Neural progenitor cell (in vitro differentiated cells): ENCODE measurements at places on chromosomes 5 and 9. TPM values are rescaled to one million over a fixed set of nuclear protein-coding genes. Genes with fewer than 3 reads are reported as not detected.

- no peak for DNase-seq
Measured at GRCh38 chr9:18688581-18689565, 214.9 kb downstream of the ADAMTSL1 start.

The PRRT1B gene
- not detected in 2 replicates for total RNA-seq

DNA sequence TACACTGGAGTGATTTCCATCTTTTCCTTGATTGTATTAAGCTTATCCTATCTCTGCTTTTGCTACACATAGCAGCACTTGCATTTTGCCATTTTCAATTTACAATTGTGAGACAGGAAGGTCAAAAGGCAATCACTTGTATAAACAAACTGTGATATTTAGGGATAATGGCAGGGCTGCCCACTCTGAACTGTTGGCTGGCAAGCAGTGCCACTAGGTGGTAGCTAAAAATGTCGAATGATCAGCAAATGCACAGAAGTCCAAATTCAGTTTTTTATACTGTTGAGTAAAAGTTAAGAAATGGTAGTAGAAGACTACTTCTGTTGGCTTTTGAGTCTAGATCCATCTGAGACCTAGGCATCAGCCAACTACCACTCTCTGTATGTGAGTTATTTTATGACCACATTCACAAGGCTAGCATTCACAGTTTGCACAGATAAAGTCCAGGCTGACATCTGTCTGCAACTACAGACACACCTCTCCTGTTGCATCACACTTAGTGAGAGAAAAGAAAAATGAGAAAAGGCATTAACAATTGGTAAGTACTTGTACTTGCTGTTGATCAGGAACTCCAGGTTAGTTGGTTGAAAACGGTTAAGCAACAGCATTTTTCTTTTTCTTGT, 108.8 kb upstream of the ASTN2 start:
- DNase-seq = no peak

The ZNF346 gene
- total RNA-seq = 28.2 and 32.2 TPM in 2 replicates

The CNTNAP3B gene
- 16.0 and 22.8 TPM in 2 replicates for total RNA-seq

DNA sequence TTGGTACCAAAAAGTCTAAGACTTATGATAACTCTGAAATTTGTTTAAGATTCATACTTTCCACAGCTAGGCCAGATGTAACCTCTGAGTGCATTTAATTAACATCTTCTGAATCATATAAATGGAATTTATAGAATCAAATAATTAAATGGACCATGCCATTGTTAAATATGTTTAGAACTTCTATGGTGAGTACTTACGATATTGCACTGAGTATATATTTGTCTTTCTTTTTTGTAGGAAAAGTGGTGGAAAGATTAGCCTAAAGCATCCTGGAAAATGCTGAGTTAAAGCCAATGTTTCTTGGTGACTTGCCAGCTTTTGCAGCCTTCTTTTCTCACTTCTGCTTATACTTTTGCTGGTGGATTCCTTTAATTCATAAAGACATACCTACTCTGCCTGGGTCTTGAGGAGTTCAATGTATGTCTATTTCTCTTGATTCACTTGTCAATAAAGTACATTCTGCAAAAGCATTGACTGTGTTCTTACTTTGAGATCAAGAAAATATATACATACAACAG, 11.9 kb downstream of the SPINK6 start:
- DNase-seq = no peak

The TIMD4 gene
- total RNA-seq = not detected in 2 replicates

The BARHL1 gene
- total RNA-seq = 1.0 and 3.1 TPM in 2 replicates

DNA sequence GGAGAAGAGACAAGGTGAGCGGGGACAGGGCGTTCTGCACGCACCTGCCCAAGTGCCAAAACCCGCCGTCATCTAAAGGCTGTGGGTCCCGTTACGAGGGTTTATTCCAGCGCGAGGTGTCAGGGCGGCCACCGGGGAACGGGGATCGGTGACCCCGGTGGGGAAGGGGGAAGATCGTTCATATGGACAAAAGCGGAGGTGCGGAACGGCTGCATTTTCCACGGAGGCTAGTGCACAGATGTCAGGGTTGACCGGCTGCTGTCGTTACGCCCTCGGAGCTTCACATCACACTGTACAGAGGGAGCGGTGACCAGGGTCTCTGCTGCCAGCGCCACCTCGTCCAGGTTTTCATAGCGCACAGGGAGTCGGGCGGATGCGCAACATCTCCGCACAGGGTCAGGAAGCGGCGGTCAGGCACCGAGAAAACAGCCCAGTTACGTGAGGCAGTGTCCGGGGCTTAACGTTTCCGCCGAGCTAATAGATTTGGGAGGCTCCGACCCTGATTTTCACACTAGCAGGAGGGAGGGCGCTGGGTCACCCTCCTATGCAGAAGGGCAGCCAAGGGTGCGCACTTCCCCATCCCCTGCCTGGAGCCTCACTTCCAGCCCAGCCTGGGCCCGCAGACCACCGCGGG, 13.5 kb downstream of the BTNL9 start:
- DNase-seq = peak; percentile 57

The ANKRD18A gene
- 2.3 and 3.0 TPM in 2 replicates for total RNA-seq

GRCh38 chr5:67679184-67679841, 482.7 kb upstream of the CD180 start:
- peak; percentile 16 for DNase-seq

The PCDHGA1 gene
- 1.0 and 1.5 TPM in 2 replicates for total RNA-seq

The DUSP1 gene
- 4.2 and 12.8 TPM in 2 replicates for total RNA-seq

DNA sequence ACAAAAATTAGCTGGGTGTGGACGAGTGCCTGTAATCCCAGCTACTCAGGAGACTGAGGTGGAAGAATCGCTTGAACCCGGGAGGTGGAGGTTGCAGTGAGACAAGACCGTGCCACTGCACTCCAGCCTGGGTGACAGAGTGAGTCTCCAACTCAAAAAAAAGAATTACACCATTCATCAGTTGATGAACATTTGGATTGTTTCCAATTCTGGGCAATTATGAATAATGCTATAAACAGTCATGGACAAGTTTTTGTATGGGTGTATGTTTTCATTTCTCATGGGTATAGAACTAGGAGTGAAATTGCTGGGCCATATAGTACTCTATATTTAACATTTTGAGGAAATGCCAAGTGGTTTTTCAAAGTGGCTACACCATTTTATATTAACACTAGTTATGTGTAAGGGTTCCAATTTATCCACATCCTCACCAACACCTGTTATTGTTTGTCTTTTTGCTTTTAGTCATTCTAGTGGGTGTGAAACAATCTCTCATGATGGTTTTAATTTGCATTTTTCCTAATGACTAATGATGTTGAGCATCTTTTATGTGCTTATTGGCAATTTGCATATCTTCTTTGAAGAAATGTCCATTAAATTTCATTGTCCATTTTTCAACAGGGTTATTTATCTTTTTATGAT, 9.0 kb upstream of the CCDC125 start:
- DNase-seq = no peak

GRCh38 chr5:176542596-176543427, 5.6 kb upstream of the RNF44 start:
- peak; percentile 87 for DNase-seq

- DNase-seq = peak; percentile 9
Measured at GRCh38 chr5:83509540-83509939, 38.0 kb downstream of the VCAN start.

The ZNF300 gene
- total RNA-seq = 17.0 and 28.8 TPM in 2 replicates

GRCh38 chr5:114319236-114319635, 42.6 kb upstream of the KCNN2 start:
- no peak for DNase-seq

- no peak for DNase-seq
Measured at GRCh38 chr5:35804201-35804653, 52.5 kb upstream of the IL7R start.

The LRRC19 gene
- total RNA-seq = not detected in 2 replicates

The EIF4E1B gene
- total RNA-seq = 0.06 and 0.68 TPM in 2 replicates

DNA sequence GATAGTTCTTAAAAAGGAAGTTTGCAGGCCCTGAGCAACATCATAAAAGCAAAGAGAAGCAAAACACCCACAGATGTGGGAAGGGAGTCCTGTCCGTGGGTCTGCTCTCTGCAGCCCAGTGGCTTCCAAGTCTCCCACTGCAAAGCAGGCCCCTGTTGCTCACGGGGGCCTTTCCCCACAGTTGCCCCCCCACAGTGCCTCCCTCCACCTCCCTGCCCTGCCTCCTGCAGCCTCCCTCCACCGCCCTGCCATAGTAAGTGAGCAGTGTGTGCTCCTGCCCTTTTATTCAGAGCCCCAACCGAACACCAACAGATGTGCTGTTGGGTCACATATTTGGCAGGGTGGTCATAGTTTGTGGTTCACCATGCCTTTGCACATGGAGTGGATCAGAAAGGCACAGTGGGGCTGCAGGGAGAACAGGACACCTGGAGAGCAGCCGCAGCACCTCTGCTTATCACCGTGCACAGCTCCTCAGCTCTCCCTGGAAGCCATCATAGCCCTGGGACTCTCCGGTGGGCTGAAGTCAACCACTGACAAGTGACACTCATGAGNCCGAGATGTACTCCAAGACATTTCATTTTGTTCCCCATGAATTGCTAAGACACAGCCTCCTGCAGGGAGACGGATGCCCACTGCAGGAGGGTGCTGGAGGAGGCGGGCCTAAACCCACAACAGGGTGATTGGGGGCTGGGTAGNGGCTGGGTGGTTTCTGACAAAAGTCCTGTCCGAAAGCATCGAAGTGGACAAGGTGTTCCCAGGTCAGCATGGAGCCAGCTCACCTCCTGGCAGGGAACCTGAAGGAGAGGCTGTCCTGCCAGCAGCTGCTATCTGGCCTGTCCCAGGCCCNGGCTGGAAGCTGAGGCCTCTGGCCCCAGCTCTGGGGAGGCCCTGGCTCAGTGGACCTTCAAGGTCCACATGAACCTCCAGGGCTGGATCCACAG, 278.9 kb downstream of the GADD45G start:
- no peak for DNase-seq

- no peak for DNase-seq
Measured at GRCh38 chr9:72213906-72214305, 64.7 kb downstream of the GDA start.

The GPX3 gene
- 17.9 and 22.4 TPM in 2 replicates for total RNA-seq

The STKLD1 gene
- total RNA-seq = 0.58 and 0.65 TPM in 2 replicates

The MAMDC4 gene
- 2.6 and 8.3 TPM in 2 replicates for total RNA-seq

The TMEM252 gene
- total RNA-seq = not detected in 2 replicates

The UNC5A gene
- total RNA-seq = 1.2 and 3.6 TPM in 2 replicates

DNA sequence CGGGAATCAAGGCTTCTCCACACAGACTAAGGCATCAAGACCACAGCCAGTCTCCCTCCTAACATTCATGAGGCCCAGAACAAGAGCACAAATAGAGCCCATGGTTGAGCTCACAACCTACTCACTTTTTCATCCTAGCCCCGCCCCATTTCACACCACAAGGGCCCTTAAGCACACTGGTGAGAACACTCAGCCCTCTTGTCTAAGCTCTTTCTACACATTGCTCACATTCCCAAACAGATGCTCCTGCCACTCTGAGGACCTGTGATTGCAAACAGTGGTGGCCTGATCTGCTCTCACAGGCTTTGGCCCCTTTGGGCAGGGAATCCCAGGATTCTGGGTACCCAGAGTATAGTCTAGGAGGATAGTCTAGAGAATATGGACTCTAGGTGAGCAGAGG, 54.0 kb downstream of the FEM1C start:
- no peak for DNase-seq

GRCh38 chr9:12817702-12818101, 42.9 kb downstream of the LURAP1L start:
- no peak for DNase-seq

The PKD2L2 gene
- not detected in 2 replicates for total RNA-seq

GRCh38 chr5:10585518-10585915, 21.6 kb downstream of the ANKRD33B start:
- DNase-seq = no peak

DNA sequence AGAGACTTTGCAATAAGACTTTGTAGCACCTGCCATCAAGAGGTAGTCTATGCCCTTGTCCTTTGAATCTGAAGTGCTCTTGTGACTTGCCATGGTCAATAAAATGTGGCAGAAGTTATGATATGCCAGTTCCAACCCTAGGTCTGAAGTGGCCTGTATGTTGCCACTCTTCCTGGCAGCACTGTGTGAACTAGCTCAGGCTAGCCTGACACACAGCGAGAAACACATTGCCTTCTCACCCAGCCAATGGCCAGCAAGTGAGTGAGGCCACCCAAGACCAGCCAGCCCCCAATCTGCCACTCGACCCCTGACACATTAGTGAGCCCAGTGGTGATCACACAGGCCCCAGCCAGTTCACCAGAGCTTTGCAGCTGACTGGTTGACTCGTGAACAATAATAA, 52.7 kb upstream of the OSMR start:
- DNase-seq = no peak

DNA sequence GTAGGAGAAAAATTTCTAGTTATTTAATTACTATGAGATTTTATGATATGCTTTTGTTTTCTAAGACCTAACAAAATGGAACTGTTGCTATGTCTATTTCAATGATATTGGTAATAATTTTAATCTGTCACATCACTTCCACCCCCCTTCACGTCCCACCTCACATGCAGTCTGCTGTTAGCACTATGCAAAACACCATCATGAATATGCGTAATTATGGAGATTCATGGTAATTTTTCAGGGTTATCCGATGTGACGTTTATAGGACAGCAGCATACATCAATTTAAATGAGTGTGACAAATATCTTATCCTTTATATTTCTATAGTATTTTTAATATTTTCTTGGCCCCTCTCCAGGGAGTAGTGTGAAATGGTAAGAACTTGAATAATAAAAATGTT, 283.8 kb upstream of the TMEM161B start:
- DNase-seq = no peak

The OTULINL gene
- total RNA-seq = 4.9 and 10.6 TPM in 2 replicates

- DNase-seq = no peak
Measured at GRCh38 chr9:20873240-20873865, 158.1 kb downstream of the HACD4 start.

DNA sequence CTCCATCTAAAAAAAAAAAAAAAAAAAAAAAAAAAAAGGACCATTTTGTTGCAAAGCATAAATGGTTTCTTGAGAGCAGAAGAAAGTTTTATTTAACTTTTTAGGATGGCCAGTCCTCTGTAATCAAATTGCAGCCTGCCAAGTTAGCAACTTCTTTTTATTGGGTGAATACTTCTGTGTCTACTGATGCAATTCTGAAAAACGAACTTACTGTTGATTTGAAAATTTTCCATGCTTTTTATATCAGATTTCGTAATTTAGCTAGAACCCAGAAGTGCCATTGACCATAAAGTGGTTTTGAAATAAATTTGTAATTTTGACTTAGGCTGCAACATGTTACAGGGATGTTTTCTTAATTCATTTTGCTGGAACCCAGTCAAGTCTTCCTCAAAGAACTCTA, 269.1 kb upstream of the ACTBL2 start:
- DNase-seq = no peak

DNA sequence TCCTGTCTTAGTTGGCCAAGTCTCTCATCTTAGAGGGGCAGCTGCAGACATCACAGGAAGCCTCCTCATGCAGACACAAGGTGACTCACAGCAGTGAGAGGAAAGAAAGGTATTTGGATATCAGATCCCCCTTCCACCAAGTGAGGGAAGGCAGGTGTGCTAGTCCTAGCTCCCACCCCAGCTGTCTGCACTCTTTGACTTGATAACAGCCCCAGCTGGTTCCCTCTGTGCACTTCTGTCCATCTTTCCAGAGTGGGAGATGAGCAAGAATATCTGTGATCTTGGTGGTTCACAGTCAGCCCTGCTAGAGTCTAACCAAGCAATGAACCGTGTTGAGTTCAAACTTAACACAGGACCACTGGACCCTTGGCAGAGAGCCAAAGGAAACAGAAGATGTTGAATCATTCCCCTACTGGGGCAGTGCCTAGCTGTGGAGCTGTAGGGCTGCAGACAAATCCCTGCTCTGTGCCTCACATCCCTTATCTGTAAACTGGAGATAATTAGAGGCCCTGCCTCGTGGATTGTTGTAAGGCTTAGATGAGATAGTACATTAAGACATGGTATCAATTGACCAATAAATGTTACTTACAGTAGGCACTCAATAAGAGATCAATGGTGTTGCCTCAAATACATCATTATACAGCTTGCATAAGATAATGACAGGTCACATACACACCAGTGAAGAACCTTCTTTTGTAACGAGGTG, 39.1 kb downstream of the SH3RF2 start:
- no peak for DNase-seq
